NCI-H460 (cell line): ENCODE measurements at places on chromosomes 7 and 10.
A peak's percentile ranks its signal among the peaks of the same experiment; 100 is the strongest.

DNA sequence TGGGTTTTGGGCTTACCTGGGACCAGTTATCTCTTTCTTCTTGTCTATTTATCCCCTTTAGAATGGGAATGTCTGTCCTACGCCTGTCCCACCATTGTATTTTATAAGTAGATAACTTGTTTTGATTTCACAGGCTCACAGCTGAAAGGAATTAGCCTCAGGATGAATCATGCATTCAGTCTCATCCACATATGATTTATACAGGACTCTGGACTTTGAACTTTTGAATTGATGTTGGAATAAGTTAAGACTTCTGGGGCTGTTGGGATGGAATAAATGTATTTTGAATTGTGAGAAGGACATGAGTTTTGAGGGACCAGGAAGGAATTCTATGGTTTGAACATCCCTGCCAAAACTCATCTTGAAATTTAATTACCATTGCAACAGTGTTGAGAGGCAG lies 112.6 kb downstream of the AMPH start:
- DNase-seq: no peak

- peak; percentile 20 for DNase-seq
Observed at GRCh38 chr10:100148353-100149211, 37.2 kb downstream of the ERLIN1 start.

DNA sequence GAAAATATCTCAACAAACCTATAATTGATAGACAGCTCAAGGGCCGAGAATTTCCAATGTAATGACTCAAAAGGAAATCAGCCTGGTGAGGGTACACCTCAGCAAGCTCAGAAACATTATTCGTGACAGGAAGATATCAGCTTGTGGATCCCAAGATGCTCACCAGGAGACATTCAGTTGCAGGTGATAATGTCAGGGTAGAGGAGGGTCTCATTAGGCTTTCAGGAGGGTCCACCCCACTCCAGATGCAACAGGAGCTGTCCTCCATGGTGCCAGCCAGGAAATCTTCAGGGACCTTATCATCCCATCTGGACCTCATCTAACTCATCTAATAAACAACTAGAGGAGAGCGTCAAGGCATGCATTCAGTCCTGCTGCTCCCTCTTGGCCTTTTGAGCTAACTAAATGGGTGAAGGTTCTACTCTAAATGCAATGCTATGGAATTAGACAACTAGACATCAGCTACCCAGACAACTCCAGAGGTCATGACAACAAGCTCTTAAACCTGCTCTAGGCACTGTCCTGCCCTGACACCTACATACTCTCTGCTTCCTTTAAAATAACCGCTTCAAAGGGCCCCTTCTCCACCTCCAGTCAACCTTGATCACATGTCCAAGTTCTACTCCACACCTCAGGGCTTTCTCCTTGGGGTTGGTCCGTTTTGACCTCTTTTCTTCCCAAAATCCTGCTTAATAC lies 4.3 kb upstream of the GIMAP5 start:
- no peak for DNase-seq

- no peak for DNase-seq
Observed at GRCh38 chr7:885893-886625, 9.7 kb downstream of the GET4 start.

DNA sequence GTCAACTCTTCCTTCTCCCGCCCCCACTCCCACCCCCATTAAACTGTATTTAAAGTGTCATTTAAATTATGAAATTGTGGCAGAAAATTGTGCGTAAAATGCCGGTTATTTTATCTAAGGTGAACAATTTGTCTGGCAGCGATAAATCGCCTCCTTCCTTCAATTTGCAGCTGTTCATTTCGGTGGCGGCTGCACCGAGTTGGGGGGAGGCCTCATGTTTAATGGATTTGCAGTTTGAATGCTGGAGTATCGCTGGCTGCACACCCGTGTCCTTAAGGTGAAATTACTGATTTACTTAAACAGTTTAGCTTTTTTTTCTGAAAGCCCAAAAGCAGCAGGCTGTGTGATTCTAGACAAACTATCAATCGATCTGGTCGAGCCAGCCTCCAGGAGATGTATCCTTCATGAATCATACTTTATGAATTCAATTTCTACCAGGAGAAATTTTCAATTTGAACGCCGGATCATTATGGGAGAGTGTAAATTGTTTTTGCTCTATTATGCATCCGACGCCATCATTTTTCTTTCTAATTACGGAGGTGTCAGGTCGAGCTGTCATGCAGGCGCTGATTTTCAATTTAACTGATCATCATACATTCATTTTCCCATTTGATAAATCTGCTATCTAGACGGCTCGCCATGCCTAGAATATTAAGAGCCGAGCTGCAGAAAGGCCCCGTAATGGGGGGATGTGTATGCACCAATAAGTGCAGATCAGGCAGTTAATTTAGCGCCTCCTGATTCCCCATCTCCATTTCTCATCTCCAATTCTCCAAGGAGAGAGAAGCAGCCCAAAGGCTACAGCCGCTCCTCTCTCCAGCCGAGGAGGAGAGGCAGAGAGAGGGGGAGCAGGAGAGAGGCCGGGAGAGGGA lies 6.5 kb downstream of the UNCX start:
- no peak for DNase-seq

- no peak for DNase-seq
Observed at GRCh38 chr10:93160140-93160539, 86.4 kb downstream of the CYP26A1 start.

DNA sequence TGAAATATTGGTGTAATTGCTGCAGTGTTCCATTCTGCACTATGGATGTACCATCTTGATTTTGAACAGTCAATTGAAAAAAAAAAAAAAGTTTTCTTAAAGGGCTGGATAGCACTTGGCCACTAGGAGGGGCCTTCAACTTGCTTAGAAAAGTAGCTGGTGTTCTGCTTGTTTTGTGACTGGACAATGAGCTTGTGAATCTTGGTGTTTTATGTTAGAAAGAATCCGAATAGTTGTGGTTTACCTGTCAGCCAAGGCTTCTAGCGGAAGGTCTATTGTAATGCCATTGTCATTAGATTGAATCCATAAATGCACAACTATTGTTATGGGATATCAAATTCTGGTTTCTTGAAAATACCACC lies 77.1 kb downstream of the BMPER start:
- DNase-seq: peak; percentile 68

GRCh38 chr7:64787295-64787694 lies 6.9 kb upstream of the ZNF138 start:
- DNase-seq: no peak

DNA sequence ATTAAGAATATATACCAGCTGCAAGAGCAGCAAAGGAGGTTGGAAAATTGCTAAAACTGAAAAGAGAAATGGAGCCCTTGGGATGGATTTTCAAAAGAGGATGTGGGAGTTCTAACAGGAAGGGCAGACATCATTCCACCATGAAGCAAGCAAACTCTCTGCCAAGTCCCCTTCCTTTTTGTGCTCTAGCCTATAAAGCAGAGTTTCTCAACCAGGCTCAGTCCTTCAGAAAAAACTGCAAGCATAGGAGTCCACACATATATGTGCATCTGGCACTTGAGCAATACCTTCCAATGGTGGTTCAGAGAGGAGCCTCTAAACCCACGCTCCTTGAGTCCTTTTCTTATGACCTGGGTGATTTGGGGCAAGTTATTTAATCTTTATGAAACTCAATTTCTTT lies 98.6 kb upstream of the MKX start:
- DNase-seq: no peak

DNA sequence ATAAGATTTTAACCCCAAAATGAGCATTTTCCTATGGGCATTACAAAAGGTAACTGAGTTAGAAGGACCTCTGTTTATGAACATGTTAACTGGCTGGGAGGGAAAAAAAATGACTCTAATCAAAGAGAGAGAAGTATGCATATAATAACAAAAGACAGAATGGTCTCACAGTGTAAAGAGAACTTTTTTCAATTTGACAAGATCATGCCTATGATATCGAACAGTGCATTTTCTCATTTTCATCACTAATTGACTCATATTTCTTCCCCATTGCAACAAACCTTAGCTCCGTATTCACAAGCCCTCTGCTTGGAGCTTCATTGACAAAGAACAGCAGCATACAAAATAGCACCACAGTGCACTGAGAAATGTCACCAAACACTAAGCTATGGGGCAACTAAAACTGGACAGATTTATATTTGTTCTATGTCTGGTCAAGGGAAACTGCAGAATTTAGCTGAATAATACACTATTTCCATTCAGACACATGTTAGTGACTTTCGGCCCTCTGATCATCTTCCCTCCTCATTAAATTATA lies 45.6 kb downstream of the SMURF1 start:
- DNase-seq: no peak

GRCh38 chr10:79372871-79373270 lies 25.6 kb downstream of the PPIF start:
- DNase-seq: no peak

DNA sequence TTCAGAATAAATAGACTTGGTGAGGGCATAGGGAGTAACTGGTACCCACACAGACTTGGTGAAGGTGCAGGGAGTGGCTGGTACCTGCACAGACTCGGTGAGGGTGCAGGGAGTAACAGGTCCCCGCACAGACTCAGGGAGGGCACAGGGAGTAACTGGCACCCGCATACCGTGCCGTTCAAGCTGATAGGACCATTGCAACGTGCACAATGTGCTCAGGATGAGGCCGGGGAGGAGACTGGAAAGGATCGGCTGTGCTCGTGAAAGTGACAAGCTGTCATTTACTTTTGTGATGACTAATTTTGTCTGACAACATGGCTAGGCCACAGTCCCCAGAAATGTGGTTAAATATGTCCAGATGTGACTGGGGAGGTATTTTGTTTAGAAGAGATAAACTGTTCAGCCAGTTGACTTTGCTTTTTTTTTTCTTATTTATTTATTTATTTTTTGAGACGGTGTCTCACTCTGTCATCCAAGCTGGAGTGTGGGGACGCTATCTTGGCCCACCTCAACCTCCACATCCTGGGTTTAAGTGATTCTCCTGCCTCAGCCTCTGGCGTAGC lies 76.2 kb upstream of the NMT2 start:
- no peak for DNase-seq

DNA sequence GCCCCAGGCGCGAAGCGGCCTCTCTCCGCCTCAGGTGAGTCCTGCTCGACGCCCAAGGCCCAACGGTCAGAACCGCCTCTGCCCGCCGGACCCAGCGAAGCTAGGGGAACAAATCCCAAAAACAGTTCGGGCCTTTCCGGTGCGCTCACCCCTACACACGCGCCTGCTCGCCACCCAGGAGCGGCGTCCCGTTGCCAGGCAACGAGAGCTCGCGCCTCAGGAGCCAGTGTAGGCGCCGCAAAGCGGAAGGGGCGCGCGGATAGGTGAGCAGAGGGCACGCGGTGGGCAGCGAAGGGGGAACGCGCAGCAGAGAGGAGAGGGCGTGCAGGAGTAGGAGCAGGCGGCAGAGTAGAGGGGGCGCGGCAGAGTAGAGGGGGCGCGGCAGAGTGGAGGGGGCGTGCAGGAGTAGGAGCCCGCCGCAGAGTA lies at the start of the genes DYDC1 and DYDC2:
DYDC1 (minus strand) TSS at position 193 of the 426 bp plus-strand sequence. CDS start 4,154 bp downstream, outside the sequence.
DYDC2 (plus strand) TSS at position 219 of the 426 bp plus-strand sequence. CDS start 5,663 bp downstream, outside the sequence.
- no peak for DNase-seq

- DNase-seq: no peak
Observed at GRCh38 chr7:115618676-115619075, 411.9 kb downstream of the TFEC start.

DNA sequence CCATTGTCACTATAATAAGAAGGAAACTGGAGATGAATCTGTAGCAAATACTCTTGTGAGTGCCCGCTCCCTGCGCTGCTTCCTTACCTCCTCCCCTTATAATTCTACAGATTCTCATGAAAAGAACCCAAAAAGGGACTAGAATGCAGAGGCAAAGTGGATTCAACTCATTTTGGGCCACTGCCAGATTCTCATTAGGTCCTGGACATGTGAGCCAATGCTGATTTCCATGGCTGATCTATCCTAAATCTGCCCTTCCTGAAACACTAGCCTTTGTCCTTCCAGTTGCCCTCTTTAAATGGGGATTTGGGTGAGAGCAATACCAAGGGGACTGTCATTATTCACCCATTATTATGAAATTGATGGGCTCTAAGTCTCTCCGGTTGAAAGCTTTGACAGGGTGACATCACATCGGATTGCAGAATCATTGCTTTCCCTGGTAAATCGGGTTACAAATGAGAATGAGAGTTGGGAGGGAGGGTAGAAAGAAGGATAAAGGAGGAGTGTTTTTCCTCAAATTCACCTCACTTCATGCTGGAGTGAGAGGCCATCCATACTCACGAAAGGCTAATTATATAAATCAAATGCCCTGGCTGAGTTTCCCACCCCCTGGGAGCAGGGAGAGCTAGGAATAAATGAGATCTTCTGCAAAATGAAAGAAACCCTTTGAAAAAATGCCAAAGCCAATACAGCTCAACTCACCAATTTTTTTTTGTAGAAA lies 37.5 kb downstream of the PTN start:
- no peak for DNase-seq

- no peak for DNase-seq
Observed at GRCh38 chr7:149422914-149423301, 38.0 kb downstream of the ZNF777 start.

GRCh38 chr10:63005246-63005645 lies 127.9 kb upstream of the NRBF2 start:
- no peak for DNase-seq
